Stimulated activated CD8-positive, alpha-beta memory T cell treated with anti-CD3 and anti-CD28 coated beads, Interleukin-2, amount 100 ng/mL, for 48 hours (primary cell): ENCODE measurements at places on chromosomes 6 and 20.

DNA sequence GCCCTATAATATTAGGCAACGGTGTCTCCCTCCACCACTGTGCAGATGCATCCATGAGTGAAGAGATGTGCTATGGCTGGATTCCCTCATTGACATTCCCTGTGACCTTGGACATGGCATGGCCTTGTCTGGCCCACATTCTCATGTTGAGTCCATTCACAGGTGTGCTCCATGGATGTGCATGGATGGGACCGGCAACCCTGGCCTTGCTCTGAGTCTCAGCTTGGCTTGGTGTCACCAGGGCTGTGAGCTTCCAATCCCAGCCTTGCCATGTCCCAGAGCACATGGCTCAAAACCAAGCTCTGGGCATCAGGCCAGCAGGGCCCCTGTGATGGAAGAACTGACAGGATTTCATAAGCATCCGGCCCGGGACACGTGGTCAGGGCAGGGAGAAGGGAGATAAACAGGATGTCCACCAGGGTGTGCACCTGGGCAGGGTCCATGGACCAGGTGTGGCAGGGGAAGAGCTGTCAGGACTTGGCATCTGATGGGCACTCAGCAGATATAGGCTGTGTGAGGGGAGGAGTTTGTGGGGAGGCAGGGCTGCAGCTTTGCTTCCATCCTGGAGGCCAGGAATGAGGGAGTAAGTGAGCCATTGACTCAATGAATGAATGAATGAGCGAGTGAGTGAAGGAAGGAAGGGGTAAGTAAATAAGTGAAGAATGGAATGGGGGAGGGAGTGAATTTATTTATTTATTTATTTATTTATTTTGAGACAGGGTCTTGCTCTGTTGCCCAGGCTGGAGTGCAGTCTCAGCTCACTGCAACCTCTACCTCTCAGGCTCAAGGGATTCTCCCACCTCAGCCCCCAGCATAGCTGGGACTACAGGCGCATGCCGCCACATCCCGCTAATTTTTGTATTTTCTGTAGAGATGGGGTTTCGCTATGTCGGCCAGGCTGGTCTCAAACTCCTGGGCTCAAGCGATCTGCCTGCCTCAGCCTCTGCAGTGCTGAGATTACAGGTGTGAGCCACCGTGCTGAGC lies 15.7 kb downstream of the NRSN2 start:
- DNase-seq = peak; percentile 11

- no peak for DNase-seq
These were observed 26.8 kb upstream of the HSF2 start for GRCh38 chr6:122372647-122373046.

- no peak for DNase-seq
These were observed 26.3 kb upstream of the PLCG1 start for GRCh38 chr20:41110930-41111577.

- DNase-seq = no peak
These were observed 988.7 kb downstream of the KIF16B start for GRCh38 chr20:15584507-15584906.

DNA sequence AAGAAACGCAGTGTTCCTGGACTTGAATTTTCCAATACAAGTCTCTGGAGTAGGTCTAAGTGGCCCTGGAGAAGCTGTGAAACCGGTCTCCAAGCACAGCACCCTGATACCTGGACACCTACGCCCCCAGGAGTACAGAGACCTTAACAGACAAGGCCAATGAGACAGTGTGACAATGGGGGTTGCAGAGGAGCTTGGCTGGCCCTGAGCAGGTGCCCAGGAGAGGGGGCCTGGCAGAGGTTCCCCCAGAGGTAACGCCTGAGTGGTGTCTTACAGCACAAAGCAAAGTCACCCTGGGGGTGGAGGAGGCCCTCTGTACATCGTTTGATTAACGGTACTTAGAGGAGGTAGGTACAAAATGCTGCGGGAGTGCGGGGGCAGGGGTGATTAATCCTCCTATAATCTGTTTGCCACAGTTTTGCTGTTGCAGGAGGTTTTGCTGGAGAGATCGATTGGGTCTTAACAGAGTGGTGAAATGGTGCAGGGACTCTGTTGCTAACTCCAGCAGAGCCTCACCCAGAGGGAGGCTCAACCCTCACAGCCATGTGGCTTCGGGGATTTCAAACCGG lies 37.3 kb upstream of the APCDD1L start:
- no peak for DNase-seq

DNA sequence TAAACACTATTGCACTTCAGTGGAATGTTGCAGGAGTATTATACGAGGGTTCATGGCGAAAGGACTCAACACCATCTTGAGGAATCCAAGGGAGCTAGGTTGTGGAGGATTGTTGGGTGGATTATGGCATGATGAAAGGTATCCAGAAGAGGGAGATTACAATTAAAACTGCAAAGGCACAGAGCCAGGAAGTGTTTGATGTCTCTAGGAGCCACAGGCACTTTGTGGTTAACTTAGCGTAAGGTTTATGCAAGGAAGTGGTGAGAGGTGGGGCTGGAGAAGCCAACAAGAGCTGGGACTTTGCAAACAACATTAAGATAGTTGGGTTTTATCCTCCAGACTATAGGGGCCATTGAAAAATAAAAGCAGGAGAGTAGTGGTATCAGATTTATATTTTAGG lies 86.6 kb upstream of the TPD52L1 start:
- no peak for DNase-seq

- no peak for DNase-seq
These were observed 34.5 kb downstream of the PLCG1 start for GRCh38 chr20:41171736-41172295.

DNA sequence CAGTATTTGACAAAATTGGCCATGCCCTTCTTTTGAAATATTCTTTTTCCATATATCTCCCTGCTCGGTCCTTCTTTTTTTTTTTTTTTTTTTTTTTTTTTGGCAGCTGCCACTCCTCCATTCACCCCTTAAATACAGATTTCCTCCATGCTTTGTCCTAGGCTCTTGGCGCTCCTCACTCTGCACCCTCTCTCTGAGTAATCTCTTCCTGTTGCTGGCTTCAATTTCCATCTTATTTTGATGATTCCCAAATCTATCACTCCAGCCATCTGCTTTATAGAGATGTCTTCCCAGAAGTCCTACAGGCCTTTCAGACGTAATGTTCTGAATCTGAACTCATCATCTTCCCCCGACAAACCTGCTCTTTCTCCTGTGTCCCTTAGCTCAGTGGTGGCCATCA lies 12.8 kb upstream of the KLHL32 start:
- no peak for DNase-seq

- DNase-seq = no peak
These were observed 107.2 kb downstream of the MMS22L start for GRCh38 chr6:97175806-97176205.

GRCh38 chr20:24899153-24899552 lies 49.9 kb upstream of the CST7 start:
- DNase-seq = no peak

DNA sequence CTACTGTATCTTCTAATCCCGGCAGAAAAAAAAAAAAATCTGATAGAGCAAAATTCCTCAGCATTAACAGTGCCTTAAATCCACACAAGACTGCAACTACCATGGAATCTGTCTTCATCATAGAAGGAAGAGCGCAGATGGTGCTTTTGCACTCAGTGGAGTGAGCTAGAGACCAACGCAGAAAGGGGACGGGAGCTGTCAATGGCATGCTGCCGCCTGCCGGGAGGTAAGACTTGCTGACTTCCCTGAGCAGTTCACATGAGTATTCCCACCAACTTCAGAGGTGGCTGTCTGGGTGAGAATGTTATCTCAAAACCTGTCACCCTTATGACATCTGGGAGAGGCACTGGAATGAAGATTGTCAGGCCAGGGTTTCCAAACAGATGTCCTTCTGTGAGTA lies 35.6 kb downstream of the DZANK1 start:
- no peak for DNase-seq

- no peak for DNase-seq
These were observed 28.5 kb downstream of the DNMT3B start for GRCh38 chr20:32790751-32791057.

GRCh38 chr6:15872241-15873103 lies 209.6 kb upstream of the DTNBP1 start:
- no peak for DNase-seq

- no peak for DNase-seq
These were observed 547.5 kb upstream of the ADGRB3 start for GRCh38 chr6:68087399-68088133.

GRCh38 chr6:61193771-61194170 lies 1092.3 kb downstream of the KHDRBS2 start:
- no peak for DNase-seq

DNA sequence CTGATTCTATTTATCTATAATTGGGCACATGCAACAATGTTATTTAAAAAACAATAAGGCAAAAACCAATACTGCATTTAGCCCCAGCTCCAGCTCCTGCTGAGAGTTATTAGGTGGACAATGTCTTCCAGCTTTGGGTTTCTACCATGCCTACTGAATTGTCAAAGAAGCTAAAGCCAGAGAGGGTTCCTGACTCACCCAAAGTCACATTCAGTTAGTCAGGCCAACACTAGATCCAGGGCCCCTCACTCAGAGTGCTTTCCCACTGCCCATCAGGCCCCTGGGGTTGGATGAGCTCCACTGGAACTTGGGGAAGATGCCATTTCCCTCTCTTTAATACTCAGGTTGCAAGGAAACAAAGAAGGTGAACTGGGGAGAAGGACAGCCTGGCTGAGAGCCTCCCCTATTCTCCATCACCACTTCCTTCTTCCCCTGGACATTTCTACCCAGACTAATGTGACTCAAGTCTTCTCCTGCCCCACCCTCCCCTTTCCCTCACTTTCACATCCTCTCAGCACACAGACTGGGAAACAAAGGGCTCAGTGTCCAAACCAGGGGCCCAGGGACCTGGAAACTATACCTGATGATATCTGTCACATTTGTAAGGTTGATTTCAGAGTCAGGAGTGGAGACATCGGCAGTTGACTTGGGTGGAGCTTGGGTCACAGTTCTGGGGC lies 6.0 kb downstream of the TREM1 start:
- DNase-seq = no peak

DNA sequence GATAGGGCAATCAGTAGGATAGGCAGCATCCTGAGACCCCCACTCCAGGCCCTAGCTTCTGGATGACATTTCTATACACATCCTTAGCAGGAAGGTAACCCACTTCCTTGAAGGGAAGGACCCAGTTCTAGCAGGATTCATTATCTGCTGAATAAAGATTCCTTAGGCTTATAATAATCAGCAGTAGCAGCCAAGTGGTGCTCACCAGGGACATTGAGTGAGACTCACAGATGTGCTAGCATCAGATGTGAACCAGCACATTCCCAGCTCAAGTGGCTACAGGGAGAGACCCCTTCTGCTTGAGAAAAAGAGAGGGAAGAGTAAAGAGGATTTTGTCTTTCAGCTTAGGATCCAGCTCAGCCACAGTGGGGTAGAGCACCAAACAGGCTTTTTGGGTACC lies 244.8 kb upstream of the UFL1 start:
- DNase-seq = no peak

DNA sequence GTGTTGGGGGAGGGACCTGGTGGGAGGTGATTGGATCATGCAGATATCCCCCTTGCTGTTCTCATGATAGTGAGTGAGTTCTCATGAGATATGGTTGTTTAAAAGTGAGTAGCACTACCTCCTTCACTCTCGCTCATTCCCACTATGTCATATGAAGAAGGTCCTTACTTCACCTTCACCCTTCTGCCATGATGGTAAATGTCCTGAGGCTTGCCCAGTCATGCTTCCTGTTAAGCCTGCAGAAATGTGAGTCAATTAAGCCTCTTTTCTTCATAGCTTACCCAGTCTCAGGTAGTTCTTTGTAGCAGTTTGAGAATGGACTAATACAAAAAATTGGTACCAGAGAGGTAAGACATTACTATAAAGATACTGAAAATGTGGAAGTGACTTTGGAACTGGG lies 425.9 kb downstream of the HTR1B start:
- DNase-seq = no peak

- no peak for DNase-seq
These were observed 34.6 kb upstream of the EPHA7 start for GRCh38 chr6:93453956-93454355.

DNA sequence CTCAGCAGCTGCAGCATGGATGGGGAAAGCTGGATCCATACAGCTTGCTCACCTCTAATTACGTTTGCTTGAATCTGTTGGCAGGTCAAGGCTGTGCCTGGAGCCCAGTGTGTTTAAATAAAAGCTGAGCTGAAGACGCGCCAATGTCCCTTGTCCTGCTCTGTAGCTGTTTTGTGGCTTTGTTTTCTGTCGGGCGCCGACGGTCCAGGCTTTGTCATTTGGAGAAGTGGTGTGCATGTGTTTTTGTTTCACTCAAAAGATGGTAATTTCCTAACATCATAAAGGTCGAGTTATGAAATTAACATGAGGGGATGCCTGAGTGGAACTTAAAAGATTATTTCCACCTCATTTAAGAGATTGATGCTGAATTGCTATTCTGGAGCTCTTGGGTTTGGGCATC lies 107.6 kb downstream of the SLC24A3 start:
- DNase-seq = no peak

DNA sequence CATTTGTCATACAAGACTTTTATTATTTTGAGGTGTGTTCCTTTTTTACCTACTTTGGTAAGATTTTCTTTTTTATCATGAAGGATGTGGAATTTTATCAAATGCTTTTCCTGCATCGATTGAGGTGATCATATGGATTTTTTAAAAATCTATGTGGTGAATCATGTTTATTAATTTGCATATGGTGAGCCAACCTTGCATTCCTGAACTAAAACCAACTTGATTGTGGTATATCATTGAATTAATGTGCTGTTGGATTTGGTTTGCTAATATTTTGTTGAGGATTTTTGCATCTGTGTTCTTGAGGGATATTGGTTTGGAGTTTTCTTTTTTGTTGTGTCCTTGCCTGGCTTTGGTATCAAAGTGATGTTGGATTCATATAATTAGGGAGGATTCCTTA lies 848.1 kb upstream of the EYS start:
- DNase-seq = no peak

- DNase-seq = peak; percentile 71
These were observed 712 bp downstream of the RXRB start for GRCh38 chr6:33199687-33200218.

DNA sequence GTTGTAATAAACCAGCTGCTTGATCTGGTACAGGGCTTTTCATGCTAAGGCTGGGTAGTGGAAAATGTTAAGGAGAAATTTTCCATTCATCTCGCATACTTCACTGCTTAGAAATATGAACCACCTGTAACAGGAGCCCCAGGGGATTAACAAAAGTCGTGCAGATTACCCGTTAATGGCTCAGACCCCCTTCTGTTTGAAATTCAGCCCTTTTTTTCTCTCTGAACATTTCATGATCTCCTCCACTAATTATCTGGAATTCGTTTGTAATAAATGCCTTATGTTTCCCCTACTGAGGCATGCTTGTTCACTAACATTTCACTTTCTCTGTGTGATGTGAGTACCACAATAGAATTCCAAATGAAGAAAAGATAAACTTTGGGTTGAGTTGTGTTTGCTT lies 336.4 kb upstream of the HSF2 start:
- DNase-seq = no peak

DNA sequence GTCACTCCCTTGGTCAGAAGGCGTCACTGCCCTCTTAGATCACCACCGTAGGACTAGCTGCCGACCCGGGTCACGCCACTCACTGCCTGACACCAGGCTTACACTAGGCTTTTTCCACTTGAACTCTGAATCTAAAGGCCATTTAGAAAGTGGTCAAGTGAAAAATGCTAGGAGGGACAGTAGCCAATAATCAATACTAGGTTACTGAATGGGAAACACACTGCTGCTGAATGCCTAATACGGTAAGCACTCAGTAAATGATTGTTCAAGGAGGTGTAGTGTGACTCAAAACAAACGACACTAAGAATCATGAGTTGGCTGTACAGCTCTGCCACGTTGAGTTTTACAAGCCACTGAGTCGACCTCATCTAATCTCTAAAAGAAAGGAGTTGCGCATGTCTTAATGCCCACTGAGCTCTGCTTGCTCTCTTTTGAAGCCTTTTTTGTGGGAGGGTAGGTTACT lies 760 bp upstream of the IBTK start:
- DNase-seq = no peak

GRCh38 chr6:14174226-14174625 lies 56.7 kb downstream of the CD83 start:
- DNase-seq = no peak
